Stimulated activated CD4-positive, alpha-beta T cell treated with anti-CD3 and anti-CD28 coated beads, Interleukin-4, amount 100 ng/mL, for 4 hours (primary cell): ENCODE measurements at places on chromosomes 2 and 18.

DNA sequence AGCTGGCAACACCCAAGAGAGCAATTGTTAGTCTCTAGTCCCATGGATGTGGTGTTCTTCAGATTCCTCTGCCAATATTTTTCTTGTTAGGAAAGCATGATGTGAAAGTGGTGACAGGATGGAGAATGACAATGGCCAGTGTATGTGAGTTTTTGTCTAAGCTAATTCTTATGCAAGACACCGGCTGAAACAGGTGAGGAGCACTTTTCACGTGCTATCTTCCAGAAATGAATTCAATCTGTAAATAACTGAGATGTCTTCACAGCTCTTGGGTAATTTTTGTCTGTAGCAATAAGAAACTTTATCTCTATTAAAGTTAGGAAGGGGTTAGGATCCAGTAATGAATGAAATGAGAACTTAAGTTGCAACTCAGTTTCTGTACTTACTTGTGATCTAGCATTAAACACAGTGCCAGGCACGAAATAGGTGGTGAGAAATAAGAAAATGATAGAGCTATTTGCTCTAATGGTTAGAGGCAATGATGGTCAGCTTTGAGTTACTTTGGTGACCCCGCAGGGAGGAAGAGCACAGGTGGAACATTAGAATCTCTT, 676 bp upstream of the AGPS start:
- no peak for DNase-seq

- DNase-seq: no peak
Measured at GRCh38 chr2:214710729-214711128, 98.8 kb downstream of the BARD1 start.

DNA sequence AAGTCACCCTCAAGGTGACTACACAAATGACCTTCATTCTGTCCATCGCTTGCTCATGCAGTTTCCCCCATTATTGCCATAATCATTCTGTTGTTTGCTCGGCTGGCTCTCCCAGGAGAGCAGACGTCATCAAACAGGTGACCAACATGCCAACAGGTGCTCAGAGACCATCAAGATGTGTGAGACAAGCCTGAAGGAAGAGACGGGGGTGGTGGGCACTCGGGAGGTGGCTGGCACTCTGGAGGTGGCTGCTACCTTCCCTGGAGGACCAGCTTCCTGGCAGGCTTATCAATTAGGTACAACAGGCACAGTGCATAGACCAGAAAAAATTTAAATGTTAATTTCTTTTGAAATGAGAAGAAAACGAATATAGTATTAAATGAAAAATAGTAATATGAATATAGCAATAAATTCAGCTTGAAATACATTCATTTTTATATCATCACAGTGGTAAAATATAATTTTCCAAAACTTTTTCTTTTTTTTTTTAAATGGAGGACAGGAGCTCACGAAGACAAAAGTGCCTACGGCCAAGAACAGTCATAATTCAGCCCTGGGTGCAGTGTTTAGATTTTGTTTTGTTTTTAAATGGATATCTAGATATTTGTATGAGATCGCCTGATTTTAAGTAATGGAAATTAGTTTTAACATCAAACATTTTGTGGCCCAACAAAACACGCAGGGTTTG, 16.9 kb upstream of the HAAO start:
- DNase-seq: no peak

- DNase-seq: no peak
Measured at GRCh38 chr2:29940706-29941105, 19.3 kb upstream of the ALK start.

GRCh38 chr18:32717126-32717525, 55.7 kb downstream of the KLHL14 start:
- DNase-seq: no peak

- no peak for DNase-seq
Measured at GRCh38 chr2:14872779-14873325, 240.3 kb downstream of the LRATD1 start.

DNA sequence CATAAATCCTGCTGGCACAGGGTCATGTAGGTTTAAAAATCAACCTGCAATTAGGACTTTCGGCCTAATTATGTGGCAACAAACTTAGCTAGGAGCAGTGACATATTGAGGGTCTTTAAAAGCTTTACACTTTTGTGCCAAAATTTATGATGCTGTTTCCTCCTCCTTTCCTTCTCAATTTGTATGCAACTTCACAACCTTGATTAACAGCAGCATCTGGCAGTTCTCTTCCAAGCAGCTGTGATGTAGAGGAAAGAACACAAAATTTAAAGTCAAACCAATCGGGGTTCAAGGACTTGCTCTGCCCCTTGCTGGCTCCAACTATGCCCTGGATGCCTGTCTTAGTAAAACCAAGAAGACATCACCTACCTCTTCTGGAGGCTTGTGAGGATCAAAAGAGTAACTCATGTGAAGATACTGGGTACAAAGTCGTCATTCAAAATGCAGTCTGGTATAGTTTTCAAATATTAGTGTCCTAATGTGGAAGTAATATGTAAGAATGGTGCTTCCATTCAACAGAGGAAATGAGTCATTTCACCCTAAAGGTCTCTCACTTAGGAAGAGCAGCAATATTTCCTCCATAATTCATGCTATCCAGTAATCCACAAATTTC, 94.7 kb downstream of the ANKRD44 start:
- no peak for DNase-seq

GRCh38 chr2:17658251-17658843, 95.3 kb downstream of the SMC6 start:
- DNase-seq: no peak

GRCh38 chr2:46937471-46937901, 21.9 kb upstream of the MCFD2 start:
- DNase-seq: no peak

GRCh38 chr18:32802591-32803451, 30.0 kb upstream of the KLHL14 start:
- no peak for DNase-seq

DNA sequence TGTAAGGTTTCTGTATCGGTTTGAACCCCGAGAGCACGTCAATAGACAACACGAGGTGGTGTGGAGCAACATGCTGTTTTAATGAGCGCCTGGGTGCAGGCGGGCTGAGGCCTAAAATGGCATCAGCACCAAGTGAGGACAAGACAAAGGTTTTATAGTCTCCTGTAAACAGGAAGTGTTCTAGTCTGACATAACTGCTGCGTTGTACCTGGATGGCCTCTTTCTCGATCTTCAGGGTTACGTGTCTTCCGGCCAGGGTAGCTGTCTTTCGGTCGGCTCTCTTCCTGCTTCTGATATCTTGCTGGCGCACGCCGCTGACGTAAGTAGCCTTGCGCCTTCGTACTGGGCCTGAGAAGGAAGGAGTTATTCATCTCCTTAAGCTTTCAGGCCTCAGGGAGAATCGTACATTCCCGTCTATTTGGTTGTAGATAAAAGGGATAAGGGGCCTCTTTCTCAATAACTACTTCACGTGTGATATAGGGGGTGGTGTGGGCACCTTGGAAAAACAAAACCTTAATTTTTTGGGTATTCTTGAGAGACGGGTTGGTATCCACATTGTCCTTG, 53.5 kb downstream of the KYNU start:
- no peak for DNase-seq

DNA sequence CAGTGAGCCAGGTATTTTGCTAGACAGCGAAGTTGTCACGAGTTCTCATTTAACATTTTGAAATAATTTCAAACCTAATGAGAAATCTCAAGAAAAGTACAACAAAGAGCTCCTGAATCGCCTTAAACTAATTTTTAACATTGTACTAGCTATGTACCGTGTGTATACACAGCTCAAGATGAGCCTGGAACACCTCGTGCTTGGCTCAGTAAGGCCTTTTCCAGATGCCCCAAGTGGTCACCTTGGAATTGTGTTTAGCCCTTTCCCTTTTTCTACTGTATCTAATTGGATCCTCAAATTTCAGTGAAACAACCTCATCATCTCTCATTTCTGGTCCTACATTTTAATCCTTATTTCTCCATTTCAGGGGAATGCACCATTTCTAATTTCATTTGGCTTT, 7.2 kb downstream of the PTPN4 start:
- DNase-seq: no peak

GRCh38 chr2:164910101-164910899, 45.0 kb downstream of the SLC38A11 start:
- no peak for DNase-seq

DNA sequence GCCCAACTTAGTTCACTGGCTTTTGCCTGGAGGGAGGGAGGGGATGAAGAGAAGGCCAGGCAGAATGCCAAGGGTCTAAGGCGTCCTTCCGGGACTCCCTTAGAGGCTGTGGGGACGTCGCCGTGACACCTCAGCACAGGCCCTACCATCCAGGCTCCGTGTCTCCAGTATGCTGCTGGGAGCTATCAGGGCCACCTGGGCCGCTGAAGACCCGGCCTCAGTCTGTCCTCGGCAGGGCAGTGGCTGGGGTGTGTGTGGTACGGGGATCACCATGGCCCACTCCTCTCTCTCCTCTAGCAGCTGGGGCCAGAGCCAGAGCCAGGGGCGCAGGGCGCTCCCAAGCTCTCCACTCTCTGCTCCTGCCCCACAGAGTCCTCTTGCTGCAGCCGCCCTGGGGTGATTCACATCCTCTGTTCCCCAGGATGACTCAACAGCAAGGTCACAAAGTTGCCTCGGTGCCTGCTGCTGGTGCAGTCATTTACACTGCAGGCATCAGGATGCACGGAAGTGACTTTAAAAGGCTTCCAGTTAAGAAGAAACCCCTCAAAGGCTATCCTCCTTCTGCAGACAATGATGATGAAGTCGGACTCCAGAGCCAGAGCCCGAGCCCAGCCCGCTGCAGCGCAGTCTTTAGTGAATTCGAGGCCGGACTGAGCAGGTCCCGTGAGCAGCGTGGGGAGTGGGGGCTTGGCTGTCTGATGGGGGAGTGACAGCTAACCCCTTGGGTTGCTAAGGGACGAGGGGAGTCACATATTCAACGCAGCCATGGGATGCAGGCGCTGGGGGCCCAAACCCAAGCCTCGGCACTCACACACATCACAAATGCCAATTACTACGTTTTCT, 31.9 kb downstream of the SNORC start:
- peak; percentile 18 for DNase-seq

DNA sequence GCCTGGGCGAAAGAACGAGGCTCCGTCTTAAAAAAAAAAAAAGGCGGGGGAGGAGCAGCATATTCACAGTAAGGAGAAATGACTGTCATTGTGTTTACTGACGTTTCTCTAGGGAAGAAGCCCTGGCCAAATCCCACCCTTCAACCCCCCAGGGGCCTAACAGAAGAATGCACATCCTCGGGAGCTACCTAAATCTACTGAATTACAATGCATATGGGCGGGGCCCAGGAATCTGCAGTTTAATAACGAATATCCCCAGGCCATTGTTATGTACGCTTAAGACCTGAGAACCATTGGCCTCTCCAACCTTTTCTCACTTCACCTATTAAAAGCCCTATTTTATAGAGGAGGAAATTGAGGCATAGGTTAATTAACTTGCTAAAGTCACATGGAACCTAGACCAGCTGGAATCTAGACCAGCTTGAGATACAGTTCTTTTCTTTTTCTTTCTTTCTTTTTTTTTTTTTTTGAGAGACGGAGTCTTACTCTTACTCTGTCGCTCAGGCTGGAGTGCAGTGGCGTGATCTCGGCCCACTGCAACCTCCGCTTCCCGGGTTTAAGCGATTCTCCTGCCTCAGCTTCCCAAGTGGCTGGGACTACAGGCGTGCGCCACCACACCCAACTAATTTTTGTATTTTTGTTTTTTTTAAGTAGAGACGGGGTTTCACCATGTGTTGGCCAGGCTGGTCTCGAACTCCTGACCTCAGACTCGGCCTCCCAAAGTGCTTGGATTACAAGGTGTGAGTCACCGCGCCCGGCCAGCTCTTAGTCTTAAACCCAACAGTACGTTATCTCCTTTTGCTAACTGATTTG, 708 bp upstream of the RIF1 start:
- no peak for DNase-seq

DNA sequence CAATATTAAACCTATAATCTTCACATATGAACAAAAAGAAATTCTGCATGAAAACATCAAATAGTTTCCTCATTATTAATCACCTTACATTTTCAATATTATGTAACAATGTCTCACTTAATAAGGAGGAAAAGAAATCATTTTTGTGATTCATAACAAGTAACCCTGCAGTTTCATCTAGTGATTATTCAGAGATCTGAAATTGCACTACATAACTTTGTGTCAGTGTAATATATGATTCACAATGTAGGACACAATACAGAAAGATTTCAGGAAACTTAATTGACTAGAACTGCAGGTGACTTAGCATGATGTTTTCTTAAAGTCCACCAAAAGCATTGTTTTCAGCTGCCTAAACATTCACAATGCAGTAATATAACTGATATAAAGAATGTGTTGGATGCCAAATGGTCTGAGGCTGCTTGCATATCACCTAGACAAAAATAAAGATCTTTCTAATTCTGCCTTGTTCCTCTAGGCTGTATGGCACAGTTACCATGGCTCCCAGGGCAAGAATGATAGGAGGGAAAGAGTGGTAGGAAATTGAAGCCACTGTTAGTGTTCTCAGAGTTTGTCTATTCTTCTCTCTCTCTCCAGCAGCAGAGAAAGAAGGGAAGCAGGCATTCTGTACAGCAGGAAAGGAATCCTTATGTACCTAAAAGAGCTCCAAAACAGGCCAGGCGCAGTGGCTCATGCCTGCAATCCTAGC, 366.6 kb downstream of the FSIP2 start:
- no peak for DNase-seq

DNA sequence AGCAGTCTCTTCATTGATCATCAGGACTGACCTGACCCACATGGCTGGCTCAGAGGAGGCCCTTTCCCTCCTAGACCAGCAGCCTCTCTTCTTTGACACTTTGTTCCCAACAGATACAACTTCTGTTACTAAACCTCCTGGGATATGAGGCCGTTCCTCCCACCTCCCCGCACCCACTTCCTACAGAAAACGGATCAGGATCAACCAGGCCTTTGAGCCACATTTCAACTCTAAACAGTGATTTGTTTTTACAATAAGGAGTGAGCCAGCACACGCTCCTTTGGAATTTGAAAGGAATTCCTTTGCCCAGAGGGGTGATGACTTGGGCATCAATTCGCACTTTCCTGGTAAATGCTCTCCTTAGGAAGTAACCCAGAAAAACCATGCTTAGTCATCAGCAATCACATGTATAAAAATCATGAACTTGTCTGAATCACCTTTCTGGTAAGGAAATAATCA, 180.4 kb downstream of the FAM124B start:
- no peak for DNase-seq

GRCh38 chr2:134389381-134389780, 135.5 kb downstream of the MGAT5 start:
- no peak for DNase-seq

GRCh38 chr2:27960237-27960912, 69.8 kb downstream of the BABAM2 start:
- no peak for DNase-seq

DNA sequence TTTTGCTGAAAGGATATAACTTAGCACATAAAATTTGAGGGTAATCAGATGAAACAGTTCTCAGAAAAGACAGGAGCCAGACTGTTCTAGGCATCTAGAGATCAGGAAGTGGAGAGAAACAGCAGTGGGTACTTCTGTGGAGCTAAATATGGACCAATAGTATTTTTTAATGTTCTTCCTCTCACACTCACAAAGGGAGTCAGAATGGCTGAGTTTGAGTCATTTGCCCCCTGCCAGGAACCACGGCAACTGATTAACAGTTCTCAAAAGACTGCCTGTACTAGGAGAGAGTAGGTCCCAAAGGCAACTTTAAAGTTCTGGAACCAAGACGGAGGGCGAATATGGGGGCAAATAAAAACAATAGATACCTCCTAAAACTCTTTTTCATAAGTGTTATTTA, 107.5 kb downstream of the GULP1 start:
- DNase-seq: no peak

- DNase-seq: no peak
Measured at GRCh38 chr2:119433636-119434327, 2.1 kb downstream of the TMEM37 start.

GRCh38 chr2:20145497-20146193, 79.3 kb downstream of the SDC1 start:
- no peak for DNase-seq

- DNase-seq: no peak
Measured at GRCh38 chr2:56590611-56591010, 406.8 kb downstream of the CCDC85A start.
